Hematopoietic multipotent progenitor cell treated with erythropoietin and hydrocortisone succinate and interleukin-3 and kit ligand, for 17 days (in vitro differentiated cells): ENCODE measurements at places on chromosomes 12 and 14.

DNA sequence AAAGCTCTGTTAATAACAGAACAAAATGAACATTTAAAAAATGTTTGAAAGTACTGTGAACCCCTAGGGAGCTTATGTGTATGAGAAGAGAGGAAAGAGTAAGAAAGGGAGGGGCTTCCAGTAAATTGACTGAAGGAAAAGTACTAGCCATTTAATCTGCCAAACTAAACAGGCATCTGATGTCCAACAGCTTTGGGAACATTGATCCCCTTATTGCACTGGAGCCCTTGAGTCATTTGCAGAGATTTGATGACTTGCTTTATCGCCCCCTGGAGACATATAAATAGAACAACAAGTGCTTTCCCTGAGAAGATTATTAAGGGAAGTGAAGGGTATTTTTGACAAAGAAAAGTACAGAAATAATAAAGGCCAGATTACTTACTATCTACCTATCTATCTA, 319.3 kb upstream of the NOVA1 start:
- DNase-seq, result no peak

- DNase-seq, result no peak
Observed at GRCh38 chr14:31716208-31716607, 155.0 kb downstream of the NUBPL start.

GRCh38 chr12:1373901-1374735, 220.3 kb downstream of the FBXL14 start:
- DNase-seq, result no peak

DNA sequence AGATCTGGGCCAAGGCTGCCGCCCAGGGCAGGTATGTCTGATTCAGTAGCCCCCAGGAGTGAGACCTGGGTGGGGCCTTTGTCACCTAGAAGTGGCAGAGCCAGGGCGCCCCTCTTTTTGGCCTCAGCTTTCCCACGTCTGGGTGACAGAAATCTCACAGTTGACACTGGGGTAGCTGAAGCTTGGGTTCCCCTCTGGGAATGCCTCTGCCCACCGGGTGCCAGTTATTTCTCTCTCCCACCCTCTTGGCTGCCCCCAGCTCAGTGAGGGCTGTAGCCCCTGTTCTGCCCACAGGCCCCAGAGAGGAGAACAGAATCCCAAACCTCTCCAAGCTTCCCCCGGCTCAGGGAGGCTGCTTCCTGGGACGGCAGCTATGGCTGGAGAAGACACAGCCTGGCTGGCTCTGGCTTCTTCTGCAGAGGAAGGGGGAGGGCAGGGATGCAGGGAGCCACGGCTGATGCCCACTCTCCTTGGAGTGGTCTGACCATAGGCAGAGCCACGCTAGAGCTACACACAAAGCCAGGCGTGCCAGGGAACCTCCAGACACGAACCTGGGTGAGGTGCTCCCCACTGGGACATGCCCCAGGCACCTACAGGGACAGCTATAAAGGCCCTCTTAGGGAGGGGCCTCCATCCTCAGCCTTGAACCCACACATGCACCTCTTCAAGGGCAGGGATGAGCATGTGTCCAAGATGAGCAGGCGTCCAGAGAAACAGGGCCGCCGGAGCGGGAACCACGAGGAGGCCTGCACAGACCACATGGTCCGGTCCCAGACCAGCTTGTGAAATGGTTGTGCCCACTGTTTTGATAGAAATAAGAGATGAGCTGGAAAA, 51.7 kb downstream of the BEGAIN start:
- no peak for DNase-seq

GRCh38 chr14:20799892-20800544, 2.6 kb downstream of the RNASE1 start:
- DNase-seq, result peak; percentile 72

- DNase-seq, result no peak
Observed at GRCh38 chr12:2417481-2418160, 364.8 kb downstream of the CACNA1C start.

DNA sequence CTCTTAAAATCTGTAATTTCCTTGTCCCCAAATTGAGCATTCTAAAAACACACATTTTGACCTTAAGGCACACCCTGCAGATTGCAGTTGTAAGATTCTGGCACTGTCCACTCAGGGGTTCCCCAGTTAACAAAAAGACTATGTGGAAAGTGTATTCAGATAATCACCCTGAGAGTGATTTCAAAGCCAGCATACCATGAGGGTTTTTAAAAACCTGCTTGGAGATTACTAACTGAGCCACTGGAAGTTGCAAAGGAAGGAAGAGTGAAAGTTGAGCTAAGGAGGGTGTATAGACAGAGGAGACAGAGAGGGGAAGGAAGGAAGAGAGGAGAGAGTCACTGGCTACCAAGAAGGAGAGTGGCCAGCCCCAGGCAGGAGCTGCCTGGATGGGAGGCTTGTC, 82.6 kb downstream of the EML1 start:
- no peak for DNase-seq

DNA sequence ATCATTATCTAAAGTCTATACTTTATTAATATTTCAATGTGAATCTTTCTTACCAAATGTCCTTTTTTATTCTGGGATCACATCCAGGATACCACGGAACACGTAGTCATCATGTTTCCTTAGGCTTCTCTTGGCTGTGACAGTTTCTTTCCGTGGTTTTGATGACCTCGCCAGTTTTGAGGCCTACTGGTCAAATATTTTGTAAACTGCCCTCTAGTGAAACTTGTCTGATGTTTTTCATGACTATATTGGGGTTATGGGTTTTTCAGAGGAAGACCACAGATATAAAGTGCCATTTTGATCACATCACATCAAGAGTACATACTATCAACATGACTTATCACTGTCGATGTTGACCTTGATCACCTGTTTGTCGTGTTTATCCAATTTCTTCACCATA, 14.1 kb upstream of the SERPINA6 start:
- DNase-seq, result no peak

DNA sequence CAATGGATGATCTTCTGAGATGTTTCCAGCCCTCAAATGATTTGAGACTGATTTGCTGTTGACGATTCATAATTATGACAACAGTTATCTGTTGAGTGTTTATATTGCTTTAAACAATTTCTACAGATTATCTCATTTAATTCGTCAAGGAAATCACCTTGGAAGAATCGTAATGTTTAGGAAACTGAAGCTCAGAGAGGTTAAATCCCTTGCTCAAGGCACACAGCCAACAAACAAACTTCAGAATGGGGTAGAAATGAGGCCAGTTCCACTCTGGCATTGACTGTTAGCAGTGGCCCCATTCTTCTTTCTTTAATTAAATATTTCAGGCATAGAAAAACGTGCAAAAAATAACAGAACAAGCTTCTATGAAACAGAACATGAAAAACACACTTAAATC, 4.0 kb upstream of the WSCD2 start:
- no peak for DNase-seq

DNA sequence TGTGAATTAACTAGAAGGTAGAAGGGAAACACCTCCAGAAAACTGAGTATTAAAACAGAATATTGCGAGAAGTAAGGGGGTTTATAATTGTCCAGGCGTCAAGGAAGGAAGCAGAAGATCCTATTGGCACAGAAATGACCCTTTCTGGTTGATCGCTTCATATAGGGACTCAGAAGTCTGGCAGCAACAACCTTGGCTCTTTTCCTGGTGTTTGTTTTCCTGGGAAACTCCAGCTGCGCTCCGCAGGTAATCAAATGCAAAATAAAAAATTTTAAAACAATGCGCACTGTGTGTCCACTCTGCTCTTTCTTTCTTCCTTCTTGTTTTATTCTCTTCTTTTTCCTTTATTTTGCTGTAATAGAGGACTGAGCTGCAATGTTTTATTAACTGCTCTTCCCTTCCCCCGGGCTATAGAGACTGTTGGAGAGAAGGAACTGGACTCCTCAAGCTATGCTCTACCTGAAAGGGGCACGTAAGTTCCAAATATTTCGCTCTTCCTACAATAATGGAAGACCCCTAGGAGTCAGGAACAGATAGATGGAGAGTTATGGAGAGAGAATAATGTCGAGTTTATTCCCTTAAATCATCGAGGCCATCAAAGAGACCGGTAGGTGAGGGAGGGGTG, 737 bp downstream of the SPX start:
- no peak for DNase-seq

DNA sequence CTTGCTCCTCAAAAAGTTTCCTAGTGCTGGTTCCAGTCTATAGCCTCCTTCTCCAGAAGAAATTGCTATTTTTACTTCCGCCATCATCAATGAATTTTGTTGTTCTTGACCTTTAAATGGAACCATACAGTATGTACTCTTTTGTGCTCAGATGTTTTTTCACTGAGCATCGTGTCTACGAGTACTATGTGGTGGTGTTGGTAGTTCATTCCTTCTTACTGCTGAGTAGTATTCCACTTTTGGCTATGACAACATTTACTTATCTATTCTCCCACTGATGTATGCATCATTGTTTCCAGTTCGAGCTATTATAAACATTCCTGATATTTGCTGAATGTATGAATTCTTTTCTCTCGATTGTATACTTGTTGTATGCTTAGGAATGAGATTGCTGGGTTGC, 28.6 kb downstream of the SLC2A14 start:
- peak; percentile 25 for DNase-seq

DNA sequence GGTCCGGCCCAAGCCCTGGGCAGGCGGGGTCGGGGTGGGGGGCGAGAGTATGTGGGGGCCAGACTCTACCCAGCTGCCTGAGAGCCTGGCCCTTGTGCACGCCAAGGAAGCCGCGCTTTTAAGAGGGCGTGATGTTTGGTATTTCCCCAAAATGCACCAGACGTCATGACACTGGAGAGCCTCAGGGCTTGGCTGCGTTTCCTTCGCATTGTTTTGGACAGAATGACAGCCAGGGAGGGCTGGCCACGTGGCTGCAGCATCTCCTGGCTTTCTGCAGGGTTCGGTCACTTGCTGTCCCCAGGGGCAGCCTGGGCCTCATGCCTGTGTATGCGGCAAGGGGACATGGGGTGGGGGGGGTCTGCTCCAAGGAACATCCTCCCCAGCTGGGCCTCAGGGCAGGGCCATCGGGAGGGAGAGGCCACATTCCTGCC, 16.1 kb upstream of the NUDT14 start:
- DNase-seq, result no peak

GRCh38 chr12:25266497-25266896, 15.8 kb upstream of the KRAS start:
- no peak for DNase-seq

DNA sequence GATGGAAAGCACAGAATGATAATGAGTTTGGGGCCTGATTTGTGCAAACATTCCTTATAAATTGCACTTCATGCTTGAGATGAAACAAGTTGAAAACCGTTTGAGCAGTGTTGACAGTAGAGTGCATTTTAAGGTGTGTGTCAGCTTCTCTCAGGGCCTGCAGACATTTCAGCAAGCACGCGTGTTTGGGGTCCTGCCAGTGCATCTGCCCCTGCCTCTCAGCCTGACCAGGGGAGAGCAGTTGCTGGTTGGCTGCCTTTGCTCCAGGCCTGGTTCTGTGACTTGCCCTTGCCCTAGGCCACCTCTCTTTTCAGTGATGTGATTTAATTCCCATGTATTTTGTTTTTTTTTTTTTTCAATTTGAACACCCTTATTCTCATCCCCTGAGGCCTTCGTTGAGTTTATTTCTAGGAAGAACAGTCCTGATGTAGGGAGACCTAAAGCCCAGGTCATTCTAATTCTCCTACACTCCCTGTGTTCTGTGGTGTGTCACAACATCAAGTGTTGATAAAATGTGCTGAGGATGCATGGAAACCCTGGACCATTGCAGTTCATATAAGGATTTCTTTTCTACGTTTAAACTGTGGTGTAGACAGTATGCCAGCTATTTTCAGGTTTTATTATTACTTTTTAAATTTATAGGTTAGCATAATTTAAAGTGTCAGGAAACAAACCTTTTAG, 40.1 kb upstream of the AMN start:
- DNase-seq, result no peak

GRCh38 chr14:22184157-22184829, 404.7 kb downstream of the DAD1 start:
- DNase-seq, result no peak

- DNase-seq, result no peak
Observed at GRCh38 chr14:61615743-61616523, 79.4 kb upstream of the HIF1A start.

- no peak for DNase-seq
Observed at GRCh38 chr12:114697741-114698565, 14.0 kb upstream of the TBX3 start.

GRCh38 chr12:26646571-26646970, 186.4 kb downstream of the ITPR2 start:
- DNase-seq, result no peak

DNA sequence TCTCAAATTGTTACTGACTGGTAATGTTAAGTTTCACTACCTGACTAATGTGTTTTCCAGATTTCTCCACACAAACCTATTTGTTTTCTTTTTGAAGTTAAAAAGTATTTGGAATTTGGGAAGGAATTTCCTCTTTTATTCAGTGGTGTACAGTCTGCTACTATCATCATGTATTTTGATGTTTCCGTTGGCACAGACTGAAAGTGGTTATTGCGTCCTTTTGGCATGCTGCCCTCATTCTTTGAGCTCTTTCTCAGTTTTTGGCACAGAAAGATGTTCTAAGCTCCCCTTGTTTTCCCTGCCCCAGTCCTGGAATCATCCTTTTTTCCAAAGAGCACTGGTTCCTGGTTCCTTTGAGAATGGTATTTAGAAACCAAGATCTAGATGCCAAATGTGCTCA, 31.4 kb upstream of the RTRAF start:
- no peak for DNase-seq

DNA sequence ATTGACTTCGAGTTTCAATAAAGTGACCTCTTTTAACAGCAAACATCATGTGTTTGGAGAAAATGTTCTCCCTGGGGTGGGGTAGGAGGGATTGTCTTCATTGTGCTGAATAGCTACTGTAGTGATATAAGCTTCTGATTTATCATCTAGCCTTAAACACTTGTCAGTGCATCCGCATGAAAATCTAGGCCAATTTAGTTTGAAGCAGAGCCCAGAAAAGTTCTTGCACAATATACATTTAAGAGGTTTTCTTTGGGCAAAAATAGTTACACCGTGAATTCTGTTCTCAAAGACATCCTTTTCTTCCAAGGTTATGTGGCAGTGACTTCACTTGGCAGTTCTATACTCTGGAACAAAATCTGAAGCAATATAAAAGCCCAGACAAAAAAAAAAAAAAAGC, 136.0 kb upstream of the IFNG-AS1 start:
- DNase-seq, result no peak

GRCh38 chr14:52082903-52083302, 14.0 kb upstream of the NID2 start:
- DNase-seq, result no peak
